ENCODE measurements at places on chromosomes 4 and X.

GRCh38 chr4:111997785-111998184 is 147.5 kb upstream of the FAM241A start:
- DNase-seq = no peak

- DNase-seq = peak; percentile 95
Observed at GRCh38 chr4:186029571-186030398, 39.2 kb upstream of the TLR3 start.

- no peak for DNase-seq
Observed at GRCh38 chrX:50594788-50595187, 124.2 kb upstream of the DGKK start.

- DNase-seq = no peak
Observed at GRCh38 chrX:38080808-38081207, 74.5 kb downstream of the SYTL5 start.

- DNase-seq = no peak
Observed at GRCh38 chrX:154731881-154732280, 19.0 kb downstream of the GAB3 start.

DNA sequence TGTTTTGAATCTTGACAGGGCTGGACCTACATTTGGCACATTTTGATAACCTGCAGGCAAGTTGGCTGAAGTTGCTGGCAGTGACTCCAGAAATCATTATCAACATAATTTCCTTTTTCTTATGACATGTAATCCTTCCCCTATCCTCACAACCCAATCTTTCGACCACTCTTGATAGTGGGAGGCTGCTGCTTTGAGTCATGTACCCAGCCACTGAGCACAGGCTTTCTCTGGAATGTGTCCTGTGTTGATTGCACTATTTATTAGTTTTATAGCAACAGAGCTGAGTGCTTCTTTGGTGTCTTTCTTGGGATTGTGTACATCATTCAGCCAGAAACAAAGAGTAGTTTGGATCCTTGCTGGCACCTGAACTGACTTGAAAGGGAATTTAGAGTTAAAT is 183.1 kb upstream of the LEF1 start:
- no peak for DNase-seq

DNA sequence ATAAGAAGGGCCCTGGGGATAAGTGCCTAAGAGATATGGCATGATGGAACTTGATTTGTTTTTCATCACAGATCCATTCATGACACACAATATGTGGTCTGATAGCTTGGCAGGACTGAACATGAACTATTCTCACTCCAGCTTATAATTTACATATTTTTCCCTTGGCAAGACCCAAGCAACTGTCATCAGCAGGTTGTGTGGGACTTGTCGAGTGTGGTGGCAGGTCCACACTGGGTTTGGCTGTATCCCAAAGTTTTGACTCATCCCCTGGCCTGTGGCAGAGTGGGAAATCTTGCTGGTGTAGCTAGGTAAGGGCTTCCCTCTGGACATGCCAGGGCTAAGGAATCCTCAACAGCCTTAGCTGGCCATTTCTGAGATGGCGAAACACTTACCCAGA is 81.0 kb upstream of the STIM2 start:
- no peak for DNase-seq

GRCh38 chr4:7978489-7978888 is 38.8 kb upstream of the AFAP1 start:
- DNase-seq = no peak

DNA sequence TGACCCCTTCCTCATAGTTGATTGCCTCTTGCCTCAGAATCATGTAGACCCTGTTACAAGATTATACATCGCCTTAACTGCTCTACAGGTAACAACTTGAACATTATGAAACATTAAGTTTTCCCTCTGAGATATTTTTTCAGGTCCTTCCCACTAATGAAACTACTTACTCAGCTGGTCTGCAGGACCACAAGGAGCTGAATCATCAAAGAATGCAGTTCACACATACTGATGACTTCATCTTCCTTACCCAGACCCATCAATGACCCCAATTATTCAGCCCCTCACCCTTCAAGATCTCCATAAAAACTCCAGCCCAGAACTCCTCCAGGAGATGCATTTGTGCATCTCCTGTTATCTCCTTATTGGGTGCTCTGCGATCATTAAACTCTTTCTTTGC is 720.9 kb downstream of the RAPGEF2 start:
- DNase-seq = no peak

GRCh38 chr4:42656944-42657792 is at the start of gene ATP8A1:
Gene ATP8A1 (minus strand): TSS chr4:42657105. CDS start chr4:42656873, 232 bp downstream.
- DNase-seq = peak; percentile 64

- no peak for DNase-seq
Observed at GRCh38 chrX:117568238-117568637, 548.4 kb downstream of the KLHL13 start.

DNA sequence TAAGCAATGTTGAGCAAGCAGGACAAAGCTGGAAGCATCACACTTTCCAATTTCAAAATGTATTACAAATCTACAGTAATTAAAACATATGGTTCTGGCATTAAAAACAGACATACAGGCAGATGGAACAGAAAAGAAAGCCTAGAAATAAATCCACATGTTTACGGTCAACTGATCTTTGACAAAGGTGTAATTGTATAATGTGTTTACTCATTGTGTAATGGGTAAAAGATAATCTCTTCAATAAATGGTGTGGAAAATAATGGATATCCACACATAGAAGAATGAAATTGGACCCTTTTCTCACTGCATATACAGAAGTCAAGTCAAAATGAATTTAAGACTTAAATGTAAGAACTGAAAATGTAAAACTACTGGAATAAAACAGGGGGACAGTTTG is 394.2 kb downstream of the ANKRD50 start:
- DNase-seq = no peak

DNA sequence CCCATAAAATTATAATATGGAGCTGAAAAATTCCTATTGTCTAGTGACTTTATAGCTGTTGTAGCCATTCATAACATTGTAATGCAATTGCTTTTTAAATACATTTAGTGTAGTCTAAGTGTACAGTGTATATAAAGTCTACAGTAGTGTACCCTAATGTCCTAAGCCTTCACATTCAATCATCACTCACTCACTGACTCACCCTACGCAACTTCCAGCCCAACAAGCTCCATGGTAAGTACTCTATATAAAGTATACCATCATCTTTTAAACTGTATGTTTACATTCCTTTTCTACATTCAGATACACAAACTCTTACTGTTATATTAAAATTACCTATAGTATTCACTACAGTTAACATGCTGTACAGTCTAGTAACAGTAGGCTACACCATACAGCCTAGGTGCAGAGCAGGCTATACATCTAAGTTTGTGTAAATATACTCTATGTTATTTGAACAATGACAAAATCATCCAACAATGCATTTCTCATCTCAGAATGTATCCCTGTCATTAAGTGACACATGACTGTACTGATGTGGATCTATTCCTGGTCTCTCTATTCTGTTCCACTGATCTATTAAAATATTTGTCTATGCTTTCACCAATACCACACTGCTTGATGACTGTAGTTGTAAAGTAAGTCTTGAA is 33.7 kb downstream of the CLOCK start:
- DNase-seq = no peak

DNA sequence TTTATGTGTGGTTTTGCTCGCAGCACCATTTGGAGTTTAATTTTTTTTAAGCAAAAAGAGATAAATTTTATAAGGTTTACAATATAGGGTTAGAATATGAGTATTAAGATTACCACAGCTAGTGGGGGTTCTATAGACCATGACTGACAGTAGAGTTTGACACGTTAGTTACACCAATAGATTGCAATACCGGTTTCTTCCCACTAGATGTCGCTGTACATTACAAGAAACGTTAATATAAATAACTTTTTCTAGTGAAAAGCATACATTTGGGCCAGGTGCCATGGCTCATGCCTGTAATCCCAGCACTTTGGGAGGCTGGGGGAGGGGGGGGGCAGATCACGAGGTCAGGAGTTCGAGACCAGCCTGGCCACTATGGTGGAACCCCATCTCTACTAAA is 433.6 kb downstream of the MAGEB5 start:
- no peak for DNase-seq

DNA sequence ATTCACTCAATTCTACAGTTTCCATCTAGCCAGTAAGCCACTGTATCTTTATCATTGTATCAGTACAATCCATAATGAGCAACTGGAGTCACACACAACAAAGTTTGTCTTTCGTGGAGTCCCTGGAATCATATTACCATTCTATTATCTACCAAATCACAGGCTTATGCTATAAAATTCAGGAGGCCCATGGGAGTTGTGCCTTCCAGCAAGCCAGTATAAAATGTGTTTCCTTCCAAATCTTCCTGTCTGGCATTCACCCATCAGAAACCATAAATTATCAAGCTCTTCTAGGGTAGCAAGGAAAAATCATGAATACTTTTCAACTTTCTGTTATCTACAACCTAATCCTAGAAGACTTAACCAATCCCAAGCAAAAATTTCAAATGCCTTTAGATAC is 1383.3 kb upstream of the PCDH7 start:
- DNase-seq = no peak

DNA sequence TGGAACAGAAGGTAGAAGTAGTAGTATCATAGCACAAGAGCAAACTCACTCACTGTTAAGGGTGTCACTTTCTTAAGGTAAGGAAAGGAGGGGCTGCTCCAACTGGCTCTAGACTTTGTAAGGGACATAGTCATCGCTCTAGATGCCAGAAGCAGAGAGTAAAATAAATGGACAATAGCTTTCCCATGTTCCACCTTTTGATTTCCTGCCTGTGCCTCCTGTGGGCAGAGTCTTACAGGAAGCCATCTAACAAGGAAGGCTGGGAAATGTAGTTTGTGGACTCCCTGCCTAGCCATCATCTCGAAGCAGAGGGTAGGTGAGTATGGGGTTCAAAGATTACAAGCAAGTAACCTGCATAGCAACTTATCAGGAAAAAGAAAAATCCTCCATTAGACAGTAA is 1.7 kb upstream of the METTL14 start:
- DNase-seq = no peak

- no peak for DNase-seq
Observed at GRCh38 chr4:89657931-89658700, 178.8 kb downstream of the SNCA start.

DNA sequence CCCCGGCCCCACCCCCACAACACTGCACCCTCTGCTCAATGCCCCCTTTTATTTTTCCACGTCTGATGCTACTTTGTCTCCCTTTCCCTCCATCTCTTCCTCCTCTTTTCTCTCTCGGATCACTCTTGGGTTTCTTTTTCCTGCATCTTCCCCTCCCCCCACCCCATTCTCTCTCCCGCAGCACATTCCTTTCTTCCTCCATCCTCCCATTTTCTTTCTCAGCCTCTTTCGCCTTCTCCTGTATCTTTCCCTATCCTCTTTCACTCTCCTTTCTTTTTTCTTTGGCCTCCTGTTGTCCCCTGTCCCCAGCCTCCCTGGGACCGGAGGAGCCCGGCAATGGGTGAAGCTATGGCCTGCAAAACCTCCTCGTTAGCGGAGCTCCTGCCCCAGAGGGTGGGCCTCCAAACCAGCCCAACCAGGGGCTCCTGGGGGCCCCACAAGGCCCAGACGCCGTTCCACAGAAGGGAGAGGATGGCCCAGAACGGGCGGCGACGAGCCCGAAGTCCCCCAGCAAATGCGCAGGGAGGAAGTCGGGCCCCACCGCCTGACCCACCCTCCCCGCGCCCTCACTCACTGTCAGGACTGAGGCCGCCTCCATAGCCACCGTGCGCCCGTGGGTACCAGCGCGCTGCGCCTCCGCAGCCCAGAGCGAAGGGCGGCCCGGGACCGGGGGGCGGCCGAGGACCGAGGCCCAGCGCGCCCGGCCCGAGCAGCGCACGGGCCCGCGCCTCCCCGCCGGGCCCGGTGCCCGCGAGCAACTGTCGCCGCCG is 807 bp downstream of the HMX1 start:
- DNase-seq = no peak

DNA sequence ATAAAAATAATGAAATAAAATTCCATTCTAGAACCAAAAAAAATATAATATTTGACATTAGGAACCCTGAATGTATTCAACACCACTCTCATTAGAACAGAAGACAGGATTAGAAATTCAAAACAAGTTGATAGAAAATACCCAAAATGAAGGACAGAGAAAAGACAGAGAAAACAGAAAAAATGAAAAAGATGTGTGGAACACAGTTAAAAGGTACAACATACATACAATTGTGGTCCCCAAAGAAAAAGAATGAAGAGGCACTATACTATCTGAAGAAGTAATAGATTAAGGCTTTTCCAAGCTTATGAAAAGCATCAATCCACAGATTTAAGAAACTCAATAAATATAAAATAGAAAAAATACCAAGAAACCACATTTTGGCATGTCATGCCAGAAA is 16.4 kb downstream of the ANKRD50 start:
- DNase-seq = no peak

GRCh38 chrX:13936521-13937225 is 93.0 kb downstream of the GEMIN8 start:
- DNase-seq = no peak

DNA sequence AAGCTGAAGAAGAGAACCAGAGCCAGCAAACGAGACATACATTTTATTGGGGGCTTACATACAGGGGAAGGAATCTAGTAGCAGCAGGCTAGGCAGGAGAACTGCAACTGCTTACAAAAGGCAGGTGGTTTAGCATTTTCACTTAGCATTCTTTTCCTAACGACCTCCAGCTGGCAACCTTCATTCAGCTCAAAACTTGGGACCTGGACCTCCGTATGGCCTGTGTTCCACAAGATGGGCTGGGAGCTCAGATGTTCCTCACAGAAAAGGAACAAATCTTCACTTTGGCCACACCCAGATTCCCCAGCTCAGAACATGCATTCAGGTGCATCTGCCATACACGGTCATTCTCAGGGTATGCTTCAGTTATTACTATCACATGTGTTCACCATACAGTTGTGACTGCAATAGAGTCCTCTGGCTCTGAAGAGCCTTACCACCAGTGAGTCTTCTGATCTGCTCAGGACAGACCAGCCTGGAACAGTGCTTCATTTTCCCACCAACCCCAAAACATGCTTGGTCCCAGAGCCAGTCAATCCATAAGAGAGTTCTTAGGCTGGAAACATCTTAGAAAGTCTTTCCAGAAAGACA is 29.6 kb upstream of the AP1AR start:
- no peak for DNase-seq

GRCh38 chrX:126855839-126856524 is 36.5 kb downstream of the PRR32 start:
- no peak for DNase-seq

DNA sequence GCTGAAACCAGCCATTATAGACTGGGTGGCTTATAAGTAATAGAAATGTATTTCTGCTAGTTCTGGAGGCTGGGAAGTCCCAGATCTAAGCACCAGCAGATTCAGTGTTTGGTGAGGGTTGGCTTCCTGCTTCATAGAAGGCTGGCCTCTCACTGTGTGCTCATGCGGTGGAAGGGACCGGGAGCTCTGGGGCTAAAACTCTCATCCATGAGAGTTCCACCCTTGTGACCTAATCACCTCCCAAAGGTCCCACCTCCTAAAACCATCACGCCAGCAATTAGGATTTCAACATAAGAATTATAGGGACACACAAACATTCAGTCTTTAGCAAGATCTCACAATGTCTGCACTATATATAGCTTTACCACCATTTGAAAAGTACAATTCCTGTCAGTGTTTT is 215.2 kb downstream of the CBR4 start:
- DNase-seq = no peak
